Psoas muscle (tissue), 8 donors: ENCODE measurements at places on chromosomes 4 and X. TPM values are rescaled to one million over a fixed set of nuclear protein-coding genes. Genes with fewer than 3 reads are reported as not detected.

DNA sequence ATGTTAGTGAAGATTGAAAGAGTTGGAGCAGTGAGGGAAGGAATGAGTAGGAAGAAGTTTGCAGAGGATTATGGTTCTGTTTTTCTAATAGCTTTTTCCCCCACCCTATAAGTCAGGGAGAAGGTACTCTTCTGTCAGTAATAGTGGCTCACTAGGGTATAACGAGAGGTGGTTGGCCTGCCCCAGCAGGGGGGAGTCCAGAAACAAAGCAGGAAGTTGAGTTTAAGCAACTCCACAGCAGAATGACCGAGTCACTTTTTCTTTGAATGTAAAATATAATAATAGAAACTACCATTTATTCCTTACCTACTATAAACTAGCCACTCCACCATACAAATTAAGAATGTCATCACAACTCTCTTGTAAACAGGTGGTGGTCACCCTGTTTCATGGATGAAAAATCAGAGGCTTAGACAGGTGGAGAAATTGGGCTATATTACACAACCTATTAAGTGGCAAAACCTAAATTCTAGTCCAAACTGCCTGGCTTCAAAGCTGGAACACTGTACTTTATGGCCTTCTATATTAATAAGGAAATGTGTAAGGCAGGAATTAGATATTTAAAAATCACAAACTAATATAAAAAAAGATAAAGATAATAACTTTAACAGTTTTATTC lies 21.9 kb downstream of the AP1AR start:
- no peaks in the 10 kb centered on the region for H3K27me3 ChIP-seq
- H3K4me1 ChIP-seq, result no peaks in the 10 kb centered on the region
- no peak for DNase-seq
- no peak overlapping the region for H3K4me3 ChIP-seq

DNA sequence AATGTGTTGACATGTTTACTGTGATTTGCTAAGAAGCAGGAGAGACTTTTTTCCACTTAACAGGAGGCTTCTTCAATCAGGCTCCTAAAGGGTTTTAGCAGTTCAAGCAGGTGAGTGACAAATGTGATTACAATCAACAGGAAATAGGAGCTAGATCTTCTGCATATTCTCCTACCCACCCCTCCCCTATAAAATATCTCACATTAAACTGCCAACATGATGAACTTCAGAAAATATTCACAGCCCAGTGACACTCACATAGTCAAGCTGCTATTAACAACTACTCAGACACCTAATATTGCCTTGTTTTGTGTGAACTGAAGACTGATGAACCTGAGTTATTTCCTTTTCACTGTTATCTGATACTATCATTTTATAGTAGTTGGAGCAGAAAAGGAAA lies 55.9 kb upstream of the ANTXR2 start:
- H3K27me3 ChIP-seq, result no peaks in the 10 kb centered on the region
- no peak overlapping the region for H3K27ac ChIP-seq
- H3K36me3 ChIP-seq, result no peaks in the 10 kb centered on the region

- H3K27me3 ChIP-seq, result no peaks in the 10 kb centered on the region
- no peaks in the 10 kb centered on the region for H3K36me3 ChIP-seq
- H3K4me1 ChIP-seq, result no peaks in the 10 kb centered on the region
- no peak overlapping the region for H3K27ac ChIP-seq
- DNase-seq, result no peak
These were observed 99.5 kb upstream of the KLHL13 start for GRCh38 chrX:118216087-118216486.

DNA sequence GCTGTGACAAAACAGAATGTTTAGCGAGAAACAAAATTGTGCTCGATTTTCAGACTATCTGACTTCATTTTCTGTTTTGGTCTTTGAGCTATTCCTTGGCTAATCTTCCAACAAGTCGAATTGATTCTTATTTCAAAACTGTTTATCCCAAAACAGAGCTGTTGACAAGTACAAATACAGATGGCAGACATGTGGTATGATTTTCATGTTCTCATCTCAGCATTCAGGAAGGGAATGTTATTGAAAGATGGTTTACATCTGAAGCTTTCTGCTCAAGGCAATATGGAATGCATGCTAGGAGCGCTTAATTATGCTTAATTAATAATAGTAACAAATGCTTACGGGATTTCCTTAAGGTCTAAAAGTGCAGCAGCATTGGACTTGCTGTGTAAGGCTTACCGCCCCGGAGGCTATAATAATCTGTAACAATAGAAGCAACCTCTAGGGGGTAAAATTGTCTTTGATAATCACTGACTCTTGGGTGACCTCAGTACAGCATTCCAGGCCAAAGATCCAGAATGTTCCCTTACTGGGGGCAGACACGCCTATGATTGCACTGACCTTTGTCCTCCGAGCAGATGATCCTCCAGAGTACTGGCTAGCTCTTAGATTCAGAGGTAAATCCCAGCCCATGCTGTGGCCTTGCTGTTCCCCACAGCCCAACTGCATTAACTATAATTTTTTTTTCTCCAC lies 16.4 kb downstream of the LSM6 start:
- DNase-seq, result no peak
- H3K36me3 ChIP-seq, result peaks cover 57% of the 10 kb centered on the region
- no peak overlapping the region for H3K4me3 ChIP-seq
- H3K27me3 ChIP-seq, result no peaks in the 10 kb centered on the region

- peaks cover 95% of the 10 kb centered on the region for H3K4me1 ChIP-seq
- peak overlapping the region; percentile 98 for H3K27ac ChIP-seq
- no peaks in the 10 kb centered on the region for H3K27me3 ChIP-seq
- peak; percentile 73 for DNase-seq
- H3K36me3 ChIP-seq, result no peaks in the 10 kb centered on the region
These were observed 40.6 kb downstream of the ABLIM2 start for GRCh38 chr4:8118035-8118434.

HPF1 gene
- 15.5 TPM for total RNA-seq

MAB21L2 gene
- total RNA-seq, result not detected

IQCM gene
- total RNA-seq, result not detected
